ENCODE measurements at places on chromosomes 12 and 14.

GRCh38 chr14:58701156-58701555 lies 63.4 kb downstream of the DACT1 start:
- DNase-seq = no peak

DNA sequence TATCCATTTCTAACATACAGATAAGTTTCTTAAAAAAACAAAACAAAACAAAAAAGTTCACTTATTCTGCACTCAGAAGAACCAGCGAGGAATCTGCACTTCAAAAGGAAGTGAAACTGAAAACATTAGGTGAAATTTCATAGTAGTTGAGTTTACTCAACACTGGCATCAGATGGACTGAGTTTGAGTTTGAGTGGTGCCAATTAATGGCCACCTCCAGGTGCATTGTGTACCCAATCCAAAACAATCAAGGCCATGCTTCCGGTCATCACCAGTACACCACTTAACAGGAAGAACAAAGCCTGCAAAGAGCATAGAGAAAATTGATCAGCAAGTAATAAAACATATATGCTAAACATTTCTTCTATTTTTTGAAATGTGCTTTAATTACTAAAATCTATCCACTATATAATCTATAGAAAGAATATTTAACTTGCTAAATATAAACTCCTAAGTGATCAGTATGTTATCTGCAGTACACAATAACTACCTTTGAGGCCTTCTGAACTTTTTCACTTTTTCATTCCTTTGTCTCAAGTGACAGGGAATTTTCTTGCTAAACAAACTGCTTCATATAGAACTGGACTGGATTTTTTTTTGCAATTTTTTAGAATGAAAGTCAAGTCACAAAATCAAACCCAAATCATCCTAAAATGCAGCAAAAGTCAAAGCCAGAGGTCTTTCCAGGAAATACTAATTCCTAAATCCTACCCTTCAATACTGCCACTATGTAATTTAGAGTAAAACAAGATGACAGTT lies 11.5 kb downstream of the SLC38A2 start:
- no peak for DNase-seq

DNA sequence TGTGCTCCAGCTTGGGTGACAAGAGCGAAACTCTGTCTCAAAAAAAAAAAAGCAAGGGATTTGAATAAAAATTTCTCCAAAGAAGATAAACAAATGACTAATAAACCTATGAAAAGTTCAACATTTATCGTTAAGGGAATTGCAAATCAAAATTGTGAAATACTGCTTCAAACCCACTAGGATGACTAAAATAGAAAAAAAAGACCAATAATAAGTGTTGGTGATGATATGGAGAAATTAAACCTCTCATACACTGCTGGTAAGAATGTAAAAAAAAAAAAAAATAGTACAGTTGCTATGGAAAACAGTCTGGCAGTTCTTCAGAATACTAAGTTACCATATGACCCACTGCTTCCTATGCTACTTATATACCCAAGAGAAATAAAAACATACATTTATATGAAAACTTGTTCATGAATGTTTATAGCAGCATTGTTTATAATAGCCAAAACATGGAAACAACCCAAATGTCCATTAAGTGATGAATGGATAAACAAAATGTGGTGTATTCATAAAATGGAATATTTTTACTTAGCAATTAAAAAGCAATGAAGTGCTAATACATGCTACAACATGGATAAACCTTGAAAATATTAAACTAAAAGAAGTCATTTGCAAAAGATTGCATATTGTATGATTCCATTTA lies 39.4 kb upstream of the TMPRSS12 start:
- no peak for DNase-seq

- DNase-seq = no peak
Observed at GRCh38 chr14:93200553-93200952, 6.3 kb downstream of the GON7 start.

- no peak for DNase-seq
Observed at GRCh38 chr12:52838609-52839435, 4.7 kb upstream of the KRT79 start.
